Endothelial cell (in vitro differentiated cells): ENCODE measurements at places on chromosomes 12 and 14.
A peak's percentile ranks its signal among the peaks of the same experiment; 100 is the strongest.

GRCh38 chr14:61192989-61193388, 88.1 kb downstream of the TMEM30B start:
- DNase-seq = no peak

DNA sequence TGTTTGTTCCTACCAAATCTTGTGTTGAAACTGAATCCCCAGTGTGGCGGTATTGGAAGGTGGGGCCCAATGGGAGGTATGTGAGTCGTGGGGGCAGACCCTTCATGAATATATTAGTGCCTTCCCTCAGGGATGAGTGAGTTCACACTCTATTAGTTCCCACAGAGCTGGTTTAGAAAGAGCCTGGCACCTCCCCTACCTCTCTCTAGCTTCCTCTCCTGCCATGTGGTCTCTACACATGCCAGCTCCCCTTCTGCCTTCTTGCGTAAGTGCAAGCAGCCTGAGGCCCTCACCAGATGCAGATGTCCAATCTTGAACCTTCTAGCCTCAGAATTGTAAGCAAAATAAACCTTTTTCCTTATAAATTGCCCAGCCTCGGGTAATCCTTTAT, 105.8 kb downstream of the SPTSSA start:
- no peak for DNase-seq

- no peak for DNase-seq
These were observed 142.3 kb upstream of the TMCC3 start for GRCh38 chr12:94792693-94793092.

DNA sequence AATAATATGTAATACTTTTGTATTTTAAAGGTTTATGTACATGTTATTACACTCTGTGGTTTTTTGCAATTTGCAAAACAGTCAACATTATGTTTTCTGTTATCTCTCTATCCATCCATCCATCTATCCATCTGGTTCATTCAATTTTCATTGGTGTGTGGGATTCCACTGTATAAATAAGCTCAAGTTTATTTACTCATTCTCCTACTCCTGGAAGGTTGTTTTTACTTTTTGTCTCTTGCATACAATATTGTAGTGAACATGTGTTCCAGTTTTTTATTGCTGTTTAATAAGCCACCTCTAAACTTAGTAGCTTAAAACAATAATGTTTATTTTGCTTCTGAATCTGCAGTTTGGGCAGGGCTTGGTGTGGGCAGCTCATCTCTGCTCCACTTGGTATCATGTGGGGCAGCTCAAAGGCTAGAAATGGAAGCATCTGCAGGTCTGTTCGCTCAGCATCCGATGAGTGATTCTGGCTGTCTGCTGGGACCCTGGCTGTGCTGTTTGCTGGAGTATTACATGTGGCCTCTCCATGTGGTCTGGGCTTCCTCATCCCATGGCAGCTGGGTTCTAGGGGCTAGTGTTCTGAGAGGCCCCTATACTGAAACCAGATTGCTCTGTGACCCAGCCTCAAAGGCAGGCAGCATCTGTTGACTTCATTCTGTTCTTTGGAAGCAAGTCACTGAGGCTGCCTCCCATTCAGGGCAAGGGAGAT, 98.8 kb downstream of the SLC25A47 start:
- DNase-seq = no peak

GRCh38 chr12:104490186-104490585, 33.4 kb downstream of the CHST11 start:
- no peak for DNase-seq

DNA sequence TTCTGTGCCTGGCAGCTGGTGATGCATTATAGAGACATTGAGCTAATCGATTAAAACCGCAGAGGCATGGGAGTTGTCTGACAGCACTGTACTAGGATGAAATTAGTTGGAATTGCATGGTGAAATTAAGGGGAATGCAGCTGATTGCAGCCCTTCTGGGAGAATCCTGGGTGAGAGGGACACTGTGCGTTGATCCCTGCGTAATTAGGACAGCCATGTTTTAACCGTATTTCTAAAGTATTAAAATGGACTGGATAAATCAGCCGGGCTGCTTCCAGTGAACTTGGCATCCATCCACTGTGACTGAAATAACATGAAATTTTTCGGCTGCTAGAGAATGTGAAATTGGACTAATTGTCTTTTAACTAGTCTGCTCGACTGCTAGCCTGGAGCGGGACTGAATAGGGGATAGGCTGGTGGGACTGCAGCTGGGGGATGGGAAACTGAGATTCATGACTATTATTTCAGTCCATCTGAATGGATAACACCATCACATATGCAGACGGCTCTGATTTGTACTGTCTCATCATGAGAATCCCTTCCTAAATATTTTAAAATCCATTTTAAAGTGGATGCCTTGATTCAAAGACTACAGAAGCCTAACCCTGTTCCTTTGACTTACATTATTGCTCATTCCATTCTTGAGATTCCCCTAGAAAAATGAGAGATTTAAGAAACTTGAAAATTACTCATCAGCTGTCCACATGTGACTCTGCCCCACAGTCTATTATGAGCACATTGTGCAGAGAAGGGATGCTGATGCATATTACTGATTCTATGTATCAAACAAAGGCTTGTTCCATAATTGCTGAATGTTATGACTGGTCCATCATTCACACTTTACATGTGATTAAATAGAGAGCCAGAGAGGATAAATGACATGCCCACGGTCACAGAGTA, 343.9 kb downstream of the NPAS3 start:
- no peak for DNase-seq

DNA sequence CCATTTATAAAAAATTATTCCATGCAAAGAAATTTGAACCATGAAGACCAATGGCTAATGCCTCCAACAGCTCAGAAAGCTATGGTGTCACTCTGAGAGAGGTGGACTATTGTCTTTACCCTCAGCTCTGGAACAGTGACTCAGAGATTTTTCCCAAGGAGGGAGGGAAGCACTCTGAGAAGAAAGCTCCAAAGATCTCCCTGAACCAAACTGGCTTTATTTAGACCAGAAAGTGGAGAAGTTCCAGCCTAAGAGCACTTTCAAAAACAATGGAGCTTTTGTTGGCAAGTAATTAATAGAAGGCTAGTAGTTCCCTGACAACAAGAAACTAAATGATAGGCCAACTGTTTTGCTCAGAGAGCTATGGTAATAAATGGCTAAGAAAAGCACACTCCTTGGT, 599.9 kb upstream of the MDGA2 start:
- no peak for DNase-seq

DNA sequence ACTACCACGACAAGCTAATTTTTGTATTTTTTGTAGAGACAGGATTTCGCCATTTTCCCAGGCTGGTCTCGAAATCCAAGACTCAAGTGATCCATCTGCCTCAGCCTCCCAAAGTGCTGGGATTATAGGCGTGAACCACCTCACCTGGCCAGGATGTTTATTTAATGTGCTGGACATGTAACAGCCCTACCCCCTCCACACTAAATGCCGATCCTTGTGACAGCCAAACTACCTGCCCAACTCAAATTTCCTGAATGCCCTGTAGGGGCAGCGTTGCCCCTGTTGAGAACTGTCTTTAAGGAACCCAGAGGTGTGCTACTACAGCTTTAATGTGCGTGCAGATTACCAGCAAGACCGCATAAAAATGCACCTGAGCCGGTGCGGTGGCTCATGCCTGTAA, 48.1 kb downstream of the KCNK13 start:
- peak; percentile 18 for DNase-seq

- DNase-seq = no peak
These were observed 1133.2 kb upstream of the TMEM132C start for GRCh38 chr12:127133675-127134335.

GRCh38 chr14:89811954-89812575, 142.5 kb downstream of the EFCAB11 start:
- no peak for DNase-seq

- DNase-seq = no peak
These were observed 4.4 kb downstream of the TXNRD1 start for GRCh38 chr12:104219908-104220404.

DNA sequence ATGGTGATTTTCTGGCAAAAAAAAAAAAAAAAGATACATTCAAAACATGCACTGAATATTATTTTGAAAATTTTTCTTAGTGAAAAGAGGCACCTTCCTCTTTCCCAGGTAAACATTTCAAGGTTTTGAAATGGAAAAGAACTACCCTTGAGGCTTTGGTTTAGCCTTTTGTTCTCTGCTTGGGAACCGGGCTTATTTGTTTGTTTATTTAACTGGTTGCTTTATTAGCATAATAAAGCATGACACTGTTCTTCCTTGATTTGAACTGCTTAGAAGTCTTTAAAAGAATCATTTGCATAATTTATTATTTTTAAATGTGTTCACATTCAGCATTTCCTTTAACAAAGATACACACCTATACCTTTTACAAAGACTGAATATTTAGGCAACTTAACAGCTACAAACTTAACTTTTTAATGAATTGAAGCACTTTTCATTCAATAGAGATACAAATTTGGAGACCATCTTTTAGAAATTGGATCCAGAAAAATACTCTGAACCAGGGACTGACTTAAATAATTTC, 174.5 kb downstream of the FBXL14 start:
- DNase-seq = no peak

DNA sequence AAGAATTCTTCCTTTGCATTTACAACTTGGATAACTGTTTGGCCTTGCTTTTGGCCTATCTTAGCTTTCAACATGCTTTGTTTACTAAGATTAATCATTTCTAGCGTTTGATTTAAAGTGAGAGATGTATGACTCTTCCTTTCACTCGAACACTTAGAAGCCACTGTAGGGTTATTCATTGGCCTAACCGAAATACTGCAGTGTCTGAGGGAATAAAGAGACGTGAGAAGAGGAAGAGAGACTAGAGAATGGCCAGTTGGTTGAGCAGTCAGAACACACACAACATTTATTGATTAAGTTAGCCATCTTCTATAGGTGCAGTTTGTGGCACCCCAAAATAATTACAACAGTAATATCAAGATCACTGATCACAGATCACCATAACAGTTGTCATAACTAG, 62.3 kb upstream of the CCDC175 start:
- DNase-seq = no peak

GRCh38 chr12:28793581-28794151, 355.4 kb upstream of the FAR2 start:
- DNase-seq = no peak
